ENCODE measurements at places on chromosomes 1 and 21.

- no peak for DNase-seq
Measured at GRCh38 chr21:41167348-41168342, at the start of gene BACE2. TSS of gene BACE2 (plus strand) at chr21:41168160. CDS start at chr21:41168264, 104 bp downstream.

DNA sequence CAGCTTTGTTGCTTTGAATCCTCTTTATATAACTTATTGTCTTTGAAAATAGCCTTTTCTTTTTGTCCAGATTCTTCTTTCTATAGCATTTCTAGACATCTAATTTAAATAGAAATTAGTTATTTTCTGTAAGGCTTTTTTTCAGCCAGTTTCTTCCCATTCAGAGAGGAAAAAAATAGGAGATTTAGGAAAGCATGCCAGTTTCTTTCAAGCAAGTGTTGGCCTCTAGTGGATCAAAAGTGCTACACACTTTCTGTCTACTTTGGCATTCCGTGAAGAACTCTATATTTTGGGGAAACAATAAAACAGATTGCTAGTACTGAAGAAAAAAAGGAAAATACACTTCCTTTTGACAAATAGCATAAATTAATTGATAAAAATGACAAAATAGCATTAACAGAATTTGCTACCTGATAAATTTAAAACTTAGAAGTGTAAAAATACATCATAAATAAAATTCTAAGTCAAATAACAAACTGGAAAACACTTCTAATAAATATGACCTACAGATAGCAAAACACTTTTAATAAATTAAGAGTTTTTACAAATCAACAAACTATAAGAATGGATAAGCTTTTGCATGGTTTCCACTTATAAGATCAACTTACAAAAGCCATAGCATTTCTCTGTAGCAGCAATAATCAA, 13.1 kb upstream of the EXO1 start:
- DNase-seq = no peak

DNA sequence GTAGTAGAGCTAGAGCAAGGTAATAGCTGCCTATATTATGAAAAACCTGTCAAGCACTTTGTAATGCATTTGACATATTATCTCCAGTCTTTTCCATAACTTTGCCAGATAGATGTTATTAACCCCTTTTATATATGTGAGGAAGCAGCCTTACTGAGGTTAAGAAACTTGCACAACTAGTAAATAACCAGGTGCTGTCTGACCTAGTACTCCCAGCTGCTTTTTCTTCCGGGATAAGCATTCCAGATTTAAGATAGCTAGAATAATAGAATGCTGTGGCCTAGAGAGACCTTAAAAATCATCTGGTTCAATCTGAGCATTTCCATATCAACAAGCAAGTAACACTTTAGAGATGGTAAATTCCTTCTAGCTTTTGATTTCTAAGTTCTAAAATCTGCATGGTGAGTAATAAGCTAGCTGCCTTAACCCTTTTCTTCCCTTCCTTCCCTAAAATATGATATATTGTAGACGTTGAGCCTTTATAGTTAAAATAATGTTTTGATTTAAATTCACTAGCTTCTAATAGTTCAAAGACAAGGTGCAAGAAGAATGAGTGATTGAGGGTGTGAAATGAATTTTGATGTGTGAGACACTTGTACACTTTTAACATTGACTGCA, 1.8 kb downstream of the SH3GLB1 start:
- DNase-seq = no peak

DNA sequence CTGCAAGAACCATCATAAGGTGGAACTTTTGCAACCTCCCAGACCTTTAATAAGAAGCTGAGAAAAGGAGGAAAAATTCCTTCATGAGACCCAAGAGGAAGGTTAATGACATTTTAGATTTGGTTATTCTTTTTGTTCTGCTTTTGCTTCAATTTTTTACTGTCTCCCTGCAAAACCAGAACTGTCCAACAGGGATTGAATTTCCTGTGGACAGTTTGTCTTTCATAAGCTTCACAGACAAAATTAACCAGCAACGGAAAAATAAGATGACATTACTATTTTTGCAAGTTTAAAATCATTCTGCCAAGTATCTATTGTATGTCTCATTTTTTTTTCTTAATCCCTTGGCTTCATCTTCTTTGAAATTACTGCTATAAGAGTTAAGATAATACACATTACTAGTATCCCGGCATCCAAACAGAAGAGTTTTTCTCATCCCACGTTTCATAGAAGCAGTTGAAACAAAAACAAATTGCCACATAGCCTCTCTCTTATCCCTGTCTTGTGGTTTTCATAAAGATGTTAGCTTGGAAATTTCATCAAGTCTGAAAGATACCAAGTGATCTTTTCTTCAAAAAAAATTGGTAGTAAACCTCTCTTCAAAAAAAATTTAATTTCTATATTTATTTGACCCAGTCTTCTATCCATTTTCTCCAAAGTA, 465.3 kb upstream of the PTBP2 start:
- no peak for DNase-seq

DNA sequence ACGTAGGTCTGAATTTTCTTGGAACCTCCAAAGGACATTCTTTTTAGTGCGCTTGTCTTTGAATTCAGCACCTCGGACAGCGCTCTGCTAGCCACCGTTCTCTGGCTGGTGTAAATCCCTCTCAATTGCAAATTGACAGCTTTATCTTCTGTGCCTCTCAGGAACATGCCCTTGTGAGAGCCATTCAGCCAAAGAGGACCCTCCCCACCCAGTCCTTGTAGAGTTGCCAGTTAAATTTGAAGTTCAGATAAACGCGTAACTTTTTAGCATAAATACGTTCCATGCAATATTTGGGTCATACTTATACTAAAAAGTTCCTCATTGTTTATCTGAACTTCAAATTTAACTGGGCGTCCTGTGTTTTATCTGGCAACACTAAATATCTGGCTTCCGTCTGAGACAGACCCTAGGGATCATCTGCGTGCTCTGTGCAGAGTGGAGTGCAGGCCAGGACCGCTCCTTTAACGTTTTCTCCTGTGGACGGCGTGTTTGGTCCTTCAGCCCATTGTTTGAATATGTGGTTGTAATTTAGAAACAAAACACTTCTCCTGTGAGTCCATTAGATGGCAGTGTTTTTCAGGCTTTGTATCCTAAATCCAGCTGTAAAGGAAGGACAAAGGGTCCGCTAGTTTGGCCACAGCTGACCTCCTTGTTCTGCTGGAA, 7.0 kb downstream of the KCNAB2 start:
- peak; percentile 25 for DNase-seq

DNA sequence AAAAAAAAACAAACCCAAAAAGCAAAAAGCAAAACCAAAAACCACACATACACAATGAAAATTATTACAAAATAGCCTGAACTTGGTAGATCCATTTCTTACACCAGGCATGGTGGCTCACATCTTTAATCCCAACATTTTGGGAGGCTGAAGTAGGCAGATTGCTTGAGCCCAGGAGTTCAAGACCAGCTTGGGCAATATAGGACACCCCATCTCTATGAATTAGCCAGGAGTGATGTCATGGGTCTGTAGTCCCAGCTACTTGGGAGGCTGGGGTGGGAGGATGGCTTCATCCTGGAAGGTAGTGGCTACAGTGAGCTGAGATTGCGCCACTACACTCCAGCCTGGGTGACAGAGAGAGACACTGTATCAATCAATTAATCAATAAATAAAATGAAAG, 42.1 kb upstream of the SCAF4 start:
- no peak for DNase-seq

DNA sequence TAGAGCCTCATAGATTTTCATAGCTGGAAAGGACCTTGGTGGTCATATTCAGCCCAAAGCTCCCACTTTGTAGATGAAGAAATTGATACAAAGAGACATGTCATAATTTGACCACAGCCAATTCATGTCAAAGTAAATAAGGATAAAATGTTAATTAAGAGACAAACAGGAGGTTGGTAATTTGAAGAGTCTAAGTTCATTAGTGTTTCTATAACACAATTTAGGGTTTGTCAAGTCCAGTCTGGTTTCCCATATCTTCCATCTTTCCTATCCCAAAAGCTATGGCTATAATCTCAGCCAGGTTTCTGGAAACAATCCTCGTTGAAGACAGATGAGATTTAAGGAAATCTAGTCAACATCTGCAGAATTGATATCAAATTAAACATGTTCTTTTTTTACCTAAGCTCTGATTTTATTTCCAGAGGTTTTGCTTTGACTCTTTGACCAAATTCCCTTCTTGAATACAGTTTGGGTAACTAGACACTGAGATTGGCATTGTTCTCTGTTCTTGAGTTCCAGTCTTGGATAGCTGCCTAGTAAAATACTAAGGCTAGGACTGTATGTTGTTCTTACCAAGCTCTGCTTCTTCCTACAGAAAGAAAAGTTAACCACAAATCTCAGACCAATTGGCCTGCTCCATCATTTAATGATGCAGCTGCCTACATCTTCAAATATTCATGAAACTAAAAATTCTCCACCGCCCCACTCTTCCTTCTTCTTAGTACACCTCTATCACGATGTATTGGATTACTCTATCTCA, 62.0 kb downstream of the SLC44A5 start:
- DNase-seq = no peak

DNA sequence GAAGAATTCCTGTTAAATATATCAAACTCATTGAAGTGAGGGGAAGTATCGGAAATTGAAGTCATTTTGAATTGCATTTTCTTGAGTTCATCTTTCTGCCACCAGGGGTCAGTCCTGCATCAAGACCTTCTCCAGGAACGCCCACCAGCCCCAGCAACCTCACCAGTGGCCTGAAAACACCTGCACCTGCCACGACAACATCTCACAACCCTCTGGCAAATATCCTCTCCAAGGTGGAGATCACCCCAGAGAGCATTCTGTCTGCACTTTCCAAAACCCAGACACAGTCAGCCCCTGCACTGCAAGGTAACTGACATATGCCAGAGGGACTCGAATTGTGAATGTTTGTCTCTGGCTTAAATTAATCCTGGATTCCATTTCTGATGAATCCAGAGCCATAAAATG, 22.8 kb upstream of the TARS2 start:
- DNase-seq = peak; percentile 47

- DNase-seq = peak; percentile 30
Measured at GRCh38 chr21:14773777-14774345, 227.7 kb upstream of the SAMSN1 start.

DNA sequence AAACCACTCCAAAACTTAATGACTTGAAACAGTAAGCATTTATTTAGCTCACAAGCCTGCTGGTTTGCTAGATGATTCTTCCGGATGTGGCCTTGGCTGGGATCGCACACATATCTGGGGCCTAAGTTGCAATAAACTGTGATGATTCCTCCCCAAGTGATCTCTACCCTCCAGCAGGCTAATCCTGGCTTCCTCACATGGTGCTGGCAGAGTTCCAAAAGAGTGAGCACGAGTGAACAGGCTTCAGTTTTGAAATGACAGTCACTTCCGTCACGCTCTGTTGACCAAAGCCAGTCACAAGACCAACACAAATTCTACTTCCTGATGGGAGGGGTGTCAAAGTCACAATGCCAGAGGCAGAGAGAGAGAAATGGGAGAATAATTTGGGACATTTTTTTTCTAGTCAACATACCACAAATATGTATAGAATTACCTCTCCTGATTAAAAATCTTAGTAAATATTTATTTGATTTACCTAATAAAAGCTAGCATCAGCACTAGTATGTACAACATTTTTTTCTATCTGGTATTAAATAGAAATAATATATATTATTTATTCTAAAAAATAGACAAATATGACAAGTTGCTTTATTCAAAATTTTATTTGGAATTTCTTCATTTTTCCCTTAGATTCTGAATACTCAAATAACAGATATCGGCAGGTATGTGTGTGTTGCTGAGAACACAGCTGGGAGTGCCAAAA, 292.7 kb downstream of the TPR start:
- DNase-seq = no peak

DNA sequence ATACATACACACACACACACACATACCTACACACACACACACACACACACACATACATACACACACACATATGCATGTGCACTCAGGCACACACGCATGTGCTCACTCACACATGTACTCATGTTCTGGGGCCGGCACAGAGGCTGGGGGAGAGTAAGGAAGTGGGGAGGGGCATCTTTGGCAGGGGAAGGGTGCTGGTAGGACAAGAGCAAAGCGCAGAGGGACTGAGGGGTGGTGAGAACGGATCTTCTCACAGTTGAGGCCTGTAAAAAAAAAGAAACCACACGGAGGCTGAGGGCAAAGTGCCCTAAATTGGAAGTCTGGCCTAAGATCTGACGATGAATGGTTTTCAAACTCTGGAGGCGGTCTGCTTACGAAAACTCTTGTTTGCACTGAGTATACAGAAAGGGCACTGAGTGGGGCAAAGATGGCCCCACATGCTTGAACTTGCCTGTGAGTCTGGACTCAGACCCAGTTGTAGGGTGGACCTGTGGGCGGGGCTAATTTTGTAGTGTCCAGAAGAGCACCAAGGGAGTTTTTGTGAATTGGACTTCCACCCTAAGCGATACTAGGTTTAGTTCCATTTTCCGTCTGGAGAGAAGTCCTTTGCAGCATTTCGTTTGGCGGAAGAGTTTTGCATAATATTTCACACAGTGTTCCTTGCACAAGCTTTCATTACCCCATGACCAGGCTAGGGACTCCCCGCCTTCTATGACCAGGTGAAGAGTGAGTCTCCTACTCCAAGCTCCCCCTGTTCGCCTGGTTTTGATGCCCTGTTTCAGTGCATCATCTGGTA, 79.3 kb upstream of the LYST start:
- DNase-seq = no peak
